ENCODE measurements at places on chromosomes 16 and 17. TPM values are rescaled to one million over a fixed set of nuclear protein-coding genes. Genes with fewer than 3 reads are reported as not detected.

GRCh38 chr17:29592850-29593551 is at the start of gene ANKRD13B:
TSS of gene ANKRD13B (plus strand) at chr17:29593132. CDS start at chr17:29593622, 490 bp downstream.
- H3K27me3 ChIP-seq: no peaks in the 10 kb centered on the region
- H3K36me3 ChIP-seq: no peaks in the 10 kb centered on the region
- peak within 1 kb of the TSS; percentile 66 for H3K4me3 ChIP-seq
- peak within 1 kb of the TSS; percentile 97 for H3K27ac ChIP-seq

DNA sequence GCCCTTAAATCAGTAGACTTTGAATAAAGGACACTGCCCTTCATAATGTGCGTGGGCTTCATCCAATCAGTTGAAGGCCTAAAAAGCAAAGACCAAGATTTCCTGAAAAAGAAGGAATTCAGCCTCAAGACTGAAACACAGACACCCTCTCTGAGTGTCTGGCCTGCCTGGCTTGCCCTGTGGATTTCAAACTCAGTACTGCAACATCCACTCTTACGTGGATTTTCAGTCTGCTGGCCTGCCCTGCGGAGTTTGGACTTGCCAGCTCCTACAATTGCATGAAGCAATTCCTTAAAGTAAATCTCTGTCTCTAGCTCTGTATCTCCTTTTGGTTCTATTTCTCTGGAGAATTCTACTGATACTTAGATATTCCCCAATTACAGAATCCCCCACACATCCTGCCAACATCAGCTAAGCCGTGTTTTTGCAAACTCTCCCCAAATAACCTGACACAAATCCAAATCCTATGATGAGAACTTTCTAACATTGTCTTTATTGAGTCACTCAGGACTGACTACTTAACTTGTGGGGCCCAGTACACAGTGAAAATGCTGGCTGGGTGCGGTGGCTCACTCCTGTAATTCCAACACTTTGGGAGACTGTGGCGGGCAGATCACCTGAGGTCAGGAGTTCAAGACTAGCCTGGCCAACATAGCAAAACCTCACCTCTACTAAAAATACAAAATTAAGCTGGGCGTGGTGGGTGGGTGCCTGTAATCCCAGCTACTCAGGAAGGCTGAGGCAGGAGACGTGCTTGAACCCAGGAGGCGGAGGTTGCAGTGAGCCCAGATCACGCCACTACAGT is 7.2 kb upstream of the TNFRSF17 start:
- DNase-seq: no peak
- H3K36me3 ChIP-seq: no peaks in the 10 kb centered on the region
- H3K27me3 ChIP-seq: no peaks in the 10 kb centered on the region

DNA sequence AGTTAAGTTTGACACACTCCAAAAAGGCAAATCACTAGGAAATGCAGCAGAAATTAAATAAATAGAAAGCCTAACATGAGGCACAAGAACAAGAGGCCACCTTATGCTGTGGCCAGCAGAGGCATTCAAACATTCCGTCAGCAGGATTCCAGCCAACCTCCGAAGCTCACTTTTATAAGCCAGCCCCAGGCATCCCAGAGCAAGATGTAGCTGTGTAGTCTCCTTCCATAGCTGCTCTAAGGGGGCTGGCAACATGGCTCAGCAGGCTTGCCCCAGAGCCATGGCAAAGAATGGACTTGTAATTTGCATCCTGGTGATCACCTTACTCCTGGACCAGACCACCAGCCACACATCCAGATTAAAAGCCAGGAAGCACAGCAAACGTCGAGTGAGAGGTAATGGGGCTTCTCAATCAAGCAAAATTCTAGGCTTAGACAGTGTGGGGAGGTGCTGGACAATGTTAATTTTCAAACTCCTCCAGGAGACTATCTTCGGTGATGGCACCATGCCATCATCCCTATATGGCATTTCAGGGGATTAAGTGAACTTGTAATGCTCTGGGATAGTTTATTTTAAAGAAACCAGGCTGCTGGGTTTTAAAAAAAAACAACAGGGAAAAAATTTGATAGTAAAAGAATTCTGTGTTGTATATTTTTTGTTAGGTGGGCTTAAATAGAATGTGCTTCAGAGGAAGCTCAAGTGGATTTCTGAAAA is at the start of gene CLEC3A:
Gene CLEC3A, plus strand, starts transcription at position 202 of the 714 bp plus-strand sequence. Its CDS starts 79 bp downstream, at position 281.
- no peak for DNase-seq
- H3K4me1 ChIP-seq: no peaks in the 10 kb centered on the region
- H3K36me3 ChIP-seq: no peaks in the 10 kb centered on the region
- no peak within 1 kb of the TSS for H3K4me3 ChIP-seq
- H3K27me3 ChIP-seq: no peaks in the 10 kb centered on the region
- no peak within 1 kb of the TSS for H3K27ac ChIP-seq

- H3K36me3 ChIP-seq: no peaks in the 10 kb centered on the region
- no peak overlapping the region for H3K27ac ChIP-seq
- H3K4me1 ChIP-seq: no peaks in the 10 kb centered on the region
- DNase-seq: no peak
- no peaks in the 10 kb centered on the region for H3K27me3 ChIP-seq
- H3K4me3 ChIP-seq: no peak overlapping the region
Observed at GRCh38 chr17:19418251-19418992, 7.4 kb downstream of the RNF112 start.

GRCh38 chr16:80682421-80683070 is 121.9 kb downstream of the CDYL2 start:
- no peak overlapping the region for H3K4me3 ChIP-seq
- no peak for DNase-seq
- no peaks in the 10 kb centered on the region for H3K36me3 ChIP-seq
- no peak overlapping the region for H3K27ac ChIP-seq

- H3K36me3 ChIP-seq: no peaks in the 10 kb centered on the region
- peaks cover 41% of the 10 kb centered on the region for H3K4me1 ChIP-seq
- no peaks in the 10 kb centered on the region for H3K27me3 ChIP-seq
- no peak for DNase-seq
- H3K4me3 ChIP-seq: peak overlapping the region; percentile 35
Observed at GRCh38 chr16:85220125-85220839, 108.0 kb upstream of the CIBAR2 start.

RNU2-1 gene
- not detected for total RNA-seq

KRT33B gene
- not detected for total RNA-seq

AOC2 gene
- total RNA-seq: 3.1 TPM

Measured in tibial nerve (tissue), 4 donors.